ENCODE measurements at places on chromosomes 6 and 20.

DNA sequence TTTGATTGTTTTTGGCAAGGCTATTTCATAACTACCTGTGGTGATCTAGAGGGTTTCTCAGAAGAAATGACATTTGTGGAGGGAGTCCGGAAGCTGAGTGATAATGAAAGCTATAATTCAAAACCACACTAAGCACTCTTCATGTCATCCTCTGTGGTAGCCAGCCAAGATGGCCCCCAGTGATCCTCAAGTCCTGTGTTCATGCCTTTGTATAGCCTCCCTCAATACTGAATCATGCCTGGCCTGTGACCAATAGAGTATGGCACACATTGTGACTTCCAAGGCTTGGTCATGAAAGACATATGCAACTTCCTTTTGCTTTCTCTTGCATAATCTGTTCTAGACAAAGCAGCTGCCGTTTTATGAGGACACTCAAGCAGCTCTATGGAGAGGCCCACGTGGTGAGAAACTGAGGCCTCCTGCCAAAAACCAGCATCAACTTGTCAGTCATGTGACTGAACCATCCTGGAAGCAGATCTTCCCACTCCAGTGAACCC lies 12.8 kb upstream of the DNAAF9 start:
- DNase-seq, result no peak

- peak; percentile 59 for DNase-seq
These were observed 306.8 kb downstream of the FOXC1 start for GRCh38 chr6:1916334-1917070.

DNA sequence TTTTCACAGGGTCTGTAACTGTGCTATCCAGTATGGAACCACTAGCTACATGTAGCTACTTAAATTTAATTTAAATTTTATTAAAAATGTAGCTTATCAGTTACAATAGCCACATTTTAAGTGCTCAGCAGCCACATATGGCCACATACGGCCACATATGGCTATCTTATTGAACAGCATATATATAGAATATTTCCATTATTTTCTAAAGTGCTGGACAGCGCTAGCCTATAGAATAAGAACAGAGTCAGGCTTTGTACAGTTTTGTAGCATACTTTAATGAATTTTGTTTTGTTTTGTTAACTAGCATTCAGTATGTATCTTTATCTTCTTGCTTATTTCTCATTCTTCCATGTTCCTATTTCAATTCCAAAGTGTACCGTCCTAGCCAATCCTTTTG lies 118.4 kb downstream of the JAG1 start:
- no peak for DNase-seq

GRCh38 chr20:50516935-50517816 lies 7.0 kb downstream of the PTPN1 start:
- DNase-seq, result no peak

DNA sequence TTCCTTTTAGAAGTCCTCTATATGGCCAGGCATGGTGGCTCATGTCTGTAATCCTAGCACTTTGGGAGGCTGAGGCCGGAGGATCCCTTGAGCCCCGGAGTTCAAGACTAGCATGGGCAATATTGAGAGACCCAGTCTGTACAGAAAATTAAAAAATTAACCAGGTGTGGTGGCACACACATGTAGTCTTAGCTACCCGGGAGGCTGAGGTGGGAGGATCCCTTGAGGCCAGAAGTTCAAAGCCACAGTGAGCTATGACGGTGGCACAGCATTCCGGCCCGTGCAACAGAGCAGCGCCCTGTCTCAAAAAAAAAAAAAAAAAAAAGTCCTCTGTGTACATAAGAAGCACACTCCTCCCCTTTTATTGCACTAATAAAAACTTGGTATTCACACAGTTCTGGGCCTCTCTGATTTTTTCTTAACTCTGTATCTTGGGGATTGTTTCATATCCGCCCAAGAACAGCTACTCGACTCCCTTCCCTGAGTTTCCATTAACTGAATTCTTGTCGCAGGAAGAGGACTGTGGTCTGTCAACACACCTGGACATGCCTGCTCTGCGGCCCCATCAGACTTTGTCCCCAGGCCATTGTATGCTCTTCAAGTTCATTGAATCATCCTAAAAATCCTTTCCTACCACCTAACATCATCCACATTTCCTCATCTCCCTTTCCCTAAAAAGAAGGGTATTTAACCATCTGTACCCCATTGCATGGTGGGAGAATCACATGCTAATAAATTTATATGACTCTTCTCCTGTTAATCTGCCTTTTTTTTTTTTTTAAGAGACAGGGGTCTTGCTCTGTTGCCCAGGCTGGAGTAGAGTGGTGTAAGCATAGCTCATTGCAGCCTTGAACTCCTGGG lies 25.9 kb upstream of the PPP1R3G start:
- no peak for DNase-seq

GRCh38 chr6:168226061-168226752 lies 93.4 kb downstream of the DACT2 start:
- DNase-seq, result no peak

DNA sequence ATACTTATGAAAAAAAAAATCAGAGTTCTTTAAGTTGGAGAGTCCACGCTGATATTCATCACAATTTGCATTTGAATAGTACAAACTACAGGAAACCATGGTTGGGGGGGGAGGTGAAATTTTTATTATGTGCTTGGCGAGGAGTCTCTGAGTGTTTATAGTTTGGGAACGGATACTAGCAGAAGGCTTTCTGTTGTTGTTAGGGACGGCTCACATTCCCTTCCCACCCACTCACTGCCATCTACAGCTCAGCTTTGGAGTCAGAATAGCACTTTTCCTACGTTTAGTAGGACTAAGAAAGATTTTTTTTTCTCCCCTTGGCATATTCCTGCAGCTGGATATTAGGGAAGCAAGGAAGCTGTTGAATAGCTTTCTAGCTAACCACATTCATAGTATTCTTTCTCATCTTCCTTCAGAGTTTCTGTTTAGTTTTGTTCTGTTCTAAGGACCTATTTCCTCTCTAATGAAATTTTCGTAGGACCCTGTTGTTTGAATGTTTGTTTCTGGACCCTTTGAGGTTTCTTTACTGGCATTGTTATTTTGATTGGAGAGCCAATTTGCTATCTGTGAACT lies 235.1 kb upstream of the ZNF217 start:
- DNase-seq, result peak; percentile 86

- no peak for DNase-seq
These were observed 96.4 kb downstream of the BANF2 start for GRCh38 chr20:17796091-17796563.

Measured in AG04449 (cell line).